ENCODE measurements at places on chromosomes 4 and X.
A peak's percentile ranks its signal among the peaks of the same experiment; 100 is the strongest.

DNA sequence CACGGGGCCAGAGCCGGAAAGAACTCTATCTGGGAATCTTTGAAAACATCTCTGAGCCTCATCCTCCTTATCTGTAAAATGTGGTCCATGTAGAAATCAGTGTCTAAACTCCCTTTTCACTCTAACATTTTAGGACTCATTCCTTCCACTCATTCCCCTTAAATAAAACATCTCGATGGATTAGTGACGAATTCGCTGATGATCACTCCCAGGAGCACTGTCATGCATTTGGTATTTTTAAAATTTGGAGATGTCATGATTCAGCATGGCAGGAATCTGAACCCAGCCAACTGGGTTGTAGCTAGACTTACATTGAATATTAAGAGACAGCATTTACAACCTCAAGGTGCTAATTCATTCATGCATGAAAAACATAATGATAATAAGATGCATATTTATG, 88.1 kb downstream of the SPANXN3 start:
- no peak overlapping the region for H3K4me3 ChIP-seq
- no peak for DNase-seq
- no peaks in the 10 kb centered on the region for H3K27me3 ChIP-seq
- no peak overlapping the region for H3K27ac ChIP-seq
- H3K4me1 ChIP-seq: no peaks in the 10 kb centered on the region
- H3K36me3 ChIP-seq: no peaks in the 10 kb centered on the region

GRCh38 chr4:69126024-69126423, 29.8 kb downstream of the UGT2B7 start:
- DNase-seq: no peak

DNA sequence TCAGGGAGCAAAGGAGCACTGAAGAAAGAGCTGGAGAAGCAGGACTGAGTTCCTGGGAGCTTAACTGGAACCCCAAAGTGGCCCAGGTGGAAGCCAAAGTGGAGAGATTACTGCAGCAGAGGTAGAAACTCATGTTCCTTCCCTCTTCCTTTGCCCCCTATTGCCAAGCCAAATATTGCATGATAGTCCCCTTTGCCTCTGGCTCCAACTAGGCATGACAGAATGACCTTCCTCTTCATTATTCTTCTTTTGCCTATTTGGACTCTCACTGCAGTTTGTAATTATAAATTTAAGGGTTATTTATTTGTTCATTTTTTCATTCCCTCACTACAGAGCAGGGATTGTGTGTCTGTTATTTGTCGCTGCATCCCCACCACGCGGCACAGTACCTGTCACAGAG, 22.1 kb upstream of the SPANXB1 start:
- DNase-seq: no peak
- H3K4me1 ChIP-seq: no peaks in the 10 kb centered on the region
- H3K27me3 ChIP-seq: no peaks in the 10 kb centered on the region
- no peak overlapping the region for H3K27ac ChIP-seq
- H3K36me3 ChIP-seq: no peaks in the 10 kb centered on the region
- H3K4me3 ChIP-seq: no peak overlapping the region

GRCh38 chrX:137342969-137343368, 223.0 kb upstream of the ZIC3 start:
- H3K4me3 ChIP-seq: no peak overlapping the region
- no peaks in the 10 kb centered on the region for H3K4me1 ChIP-seq
- no peak overlapping the region for H3K27ac ChIP-seq
- no peak for DNase-seq
- H3K27me3 ChIP-seq: no peaks in the 10 kb centered on the region

- no peaks in the 10 kb centered on the region for H3K4me1 ChIP-seq
- H3K36me3 ChIP-seq: no peaks in the 10 kb centered on the region
- DNase-seq: no peak
- no peak overlapping the region for H3K4me3 ChIP-seq
- no peaks in the 10 kb centered on the region for H3K27me3 ChIP-seq
Measured at GRCh38 chrX:17531500-17531899, 156.5 kb downstream of the NHS start.

DNA sequence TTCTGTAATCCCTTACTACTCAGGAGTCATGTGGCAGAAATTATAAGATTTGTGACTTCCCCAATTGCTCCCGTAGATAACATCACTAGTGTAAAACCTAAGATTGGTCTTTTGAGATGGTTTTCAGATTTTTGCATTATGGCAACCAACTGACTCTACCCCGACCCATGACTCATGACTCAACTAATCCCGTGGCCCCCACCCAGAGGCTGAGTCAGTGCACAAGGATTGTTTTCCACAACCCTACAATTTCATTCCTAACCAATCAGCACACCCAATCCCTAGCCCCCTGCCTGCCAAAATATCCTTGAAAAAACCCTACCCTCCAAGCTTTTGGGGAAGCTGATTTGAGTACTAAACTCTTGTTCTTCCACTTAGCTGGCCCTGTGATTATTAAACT, 109.4 kb upstream of the FAM9C start:
- H3K27ac ChIP-seq: no peak overlapping the region
- no peak overlapping the region for H3K4me3 ChIP-seq
- no peak for DNase-seq
- H3K36me3 ChIP-seq: no peaks in the 10 kb centered on the region
- no peaks in the 10 kb centered on the region for H3K4me1 ChIP-seq

DNA sequence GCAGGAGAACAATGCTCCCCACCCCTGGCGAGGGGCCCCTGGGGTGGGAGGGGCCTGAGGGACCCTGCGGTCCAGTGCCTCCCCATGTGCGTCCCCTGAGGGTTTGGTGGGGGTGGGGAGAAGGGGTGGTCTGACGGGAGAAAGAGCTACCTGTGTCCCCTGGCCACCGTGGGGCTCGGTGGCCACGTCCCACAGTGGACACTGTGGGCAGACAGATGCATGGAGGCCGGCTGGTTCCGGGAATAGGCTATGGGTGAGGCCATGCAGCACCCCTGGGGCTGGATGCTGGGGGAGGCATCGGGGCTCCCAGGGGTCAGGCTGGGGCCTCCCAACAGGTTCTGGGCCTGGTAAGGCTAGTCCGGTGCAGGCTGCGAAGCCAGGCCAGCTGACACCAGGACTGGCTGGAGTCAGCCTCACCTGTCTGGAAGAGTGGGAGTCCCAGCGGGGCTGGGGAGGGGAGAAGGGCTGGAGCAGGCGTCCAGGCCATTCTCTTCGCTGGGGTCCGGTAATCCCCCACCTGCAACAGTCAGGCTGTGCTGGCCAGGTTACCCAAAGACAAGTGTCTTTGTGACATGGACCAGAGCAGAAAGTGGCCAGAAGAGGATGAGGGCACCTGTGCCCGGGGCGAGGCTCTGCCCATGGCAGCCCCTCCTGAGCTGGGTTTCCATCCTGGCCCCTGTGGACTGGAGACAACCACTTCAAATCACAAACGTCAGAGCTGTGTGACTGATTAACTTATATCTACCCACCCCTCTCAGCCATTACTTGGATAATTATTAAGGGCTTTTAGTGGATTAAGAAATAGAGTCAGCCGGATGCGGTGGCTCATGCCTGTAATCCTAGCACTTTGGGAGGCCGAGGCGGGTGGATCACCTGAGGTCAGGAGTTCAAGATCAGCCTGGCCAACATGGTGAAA, 1.4 kb upstream of the FAM53A start:
- peak overlapping the region; percentile 70 for H3K27ac ChIP-seq
- H3K4me1 ChIP-seq: peaks cover 10% of the 10 kb centered on the region
- H3K27me3 ChIP-seq: no peaks in the 10 kb centered on the region
- H3K4me3 ChIP-seq: peak overlapping the region; percentile 64

- no peak for DNase-seq
- no peak overlapping the region for H3K27ac ChIP-seq
- no peaks in the 10 kb centered on the region for H3K36me3 ChIP-seq
- H3K4me3 ChIP-seq: no peak overlapping the region
- no peaks in the 10 kb centered on the region for H3K27me3 ChIP-seq
- H3K4me1 ChIP-seq: peaks cover 9% of the 10 kb centered on the region
Measured at GRCh38 chr4:88969271-88969670, 87.7 kb downstream of the FAM13A start.

DNA sequence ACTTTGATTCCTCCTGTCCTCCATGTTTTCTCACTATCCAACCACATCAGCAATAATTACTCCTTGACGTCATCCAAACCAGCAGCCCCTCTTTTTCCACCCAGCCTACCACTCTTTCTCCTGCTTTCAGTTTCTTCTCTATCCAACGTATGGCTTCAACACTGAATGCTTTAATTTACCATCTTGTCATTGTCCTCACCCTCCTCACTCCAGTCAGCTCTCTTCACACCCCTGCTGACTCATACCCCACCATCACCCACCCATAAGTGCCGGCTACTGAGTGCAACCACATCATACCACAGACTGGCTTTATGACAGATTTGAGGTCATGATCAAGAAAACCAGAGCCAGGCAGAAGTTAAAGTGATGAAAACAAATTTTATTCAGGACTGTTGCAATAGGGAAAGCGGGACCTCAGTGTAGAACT, 9.8 kb upstream of the ANXA5 start:
- no peak overlapping the region for H3K4me3 ChIP-seq
- H3K4me1 ChIP-seq: no peaks in the 10 kb centered on the region
- no peaks in the 10 kb centered on the region for H3K27me3 ChIP-seq
- no peak overlapping the region for H3K27ac ChIP-seq
- DNase-seq: no peak

GRCh38 chr4:78512357-78512920, 39.1 kb upstream of the ANXA3 start:
- no peaks in the 10 kb centered on the region for H3K4me1 ChIP-seq
- H3K27me3 ChIP-seq: no peaks in the 10 kb centered on the region
- H3K4me3 ChIP-seq: no peak overlapping the region
- no peak for DNase-seq

DNA sequence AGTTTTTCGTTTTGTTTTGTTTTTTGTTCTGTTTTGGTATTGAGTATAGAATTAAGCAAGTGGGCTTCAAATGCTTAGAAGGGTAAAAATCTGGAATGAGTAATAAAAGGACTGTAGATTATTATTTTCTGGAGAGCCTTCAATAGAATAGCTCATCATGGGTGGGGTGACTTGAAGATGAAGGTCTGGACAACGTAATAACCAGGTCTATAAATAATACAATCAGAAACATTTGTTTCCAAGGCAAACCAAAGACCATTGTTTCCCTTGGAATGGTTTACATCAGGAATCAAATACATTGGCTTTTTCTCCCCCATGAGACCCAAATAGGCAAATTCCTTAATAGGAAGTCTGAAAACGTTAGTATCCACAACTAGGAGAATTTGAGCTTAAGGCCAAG, 721.6 kb downstream of the RPA4 start:
- no peaks in the 10 kb centered on the region for H3K36me3 ChIP-seq
- H3K27me3 ChIP-seq: no peaks in the 10 kb centered on the region
- no peak overlapping the region for H3K4me3 ChIP-seq
- no peak for DNase-seq
- H3K27ac ChIP-seq: no peak overlapping the region

GRCh38 chrX:29746326-29746725, 469.0 kb upstream of the MAGEB2 start:
- no peak overlapping the region for H3K27ac ChIP-seq
- no peak overlapping the region for H3K4me3 ChIP-seq
- no peaks in the 10 kb centered on the region for H3K4me1 ChIP-seq
- no peaks in the 10 kb centered on the region for H3K36me3 ChIP-seq
- H3K27me3 ChIP-seq: no peaks in the 10 kb centered on the region
- DNase-seq: no peak

- peaks cover 7% of the 10 kb centered on the region for H3K36me3 ChIP-seq
Measured at GRCh38 chrX:30864383-30864785, 24.7 kb downstream of the TAB3 start.

DNA sequence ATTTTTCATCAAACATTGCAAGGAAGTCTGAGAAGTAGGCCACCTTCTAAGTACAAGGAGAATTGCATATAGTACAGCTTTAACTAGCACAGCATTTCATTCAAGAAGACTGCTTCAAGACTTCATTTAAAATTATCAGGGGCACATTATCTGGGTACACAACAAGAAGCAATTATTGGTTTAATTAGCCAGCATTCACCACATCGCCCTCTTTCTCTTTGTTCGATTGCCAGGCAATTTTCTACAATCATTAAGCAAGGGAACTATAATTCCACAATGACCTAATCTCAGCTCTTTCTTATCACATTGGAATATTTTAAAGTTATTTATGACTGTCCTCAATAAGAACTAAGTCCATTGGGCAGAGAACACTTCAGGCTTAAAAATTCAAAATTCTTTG, 1347.1 kb upstream of the PABPC4L start:
- no peaks in the 10 kb centered on the region for H3K4me1 ChIP-seq
- H3K27me3 ChIP-seq: no peaks in the 10 kb centered on the region
- H3K36me3 ChIP-seq: no peaks in the 10 kb centered on the region
- H3K4me3 ChIP-seq: no peak overlapping the region
- no peak for DNase-seq

DNA sequence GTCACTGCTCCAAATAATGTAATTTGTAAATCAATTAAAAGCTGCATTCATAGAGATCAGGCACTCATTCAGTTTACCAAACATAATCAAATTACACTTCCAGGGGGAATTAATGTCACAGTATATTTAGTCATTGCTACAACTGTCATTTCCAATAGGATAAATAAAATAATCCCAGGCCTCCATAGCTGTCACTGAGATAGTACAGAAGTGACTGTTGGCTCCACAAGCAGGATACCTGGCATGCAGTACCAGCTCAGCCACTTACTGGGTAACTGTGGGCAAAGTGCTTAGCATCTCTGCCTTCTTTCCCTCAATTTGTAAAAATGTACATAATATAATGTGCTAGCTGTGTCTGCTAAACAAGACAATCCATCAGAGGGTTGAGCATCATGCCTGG, 128.1 kb downstream of the CAMK2D start:
- peaks cover 59% of the 10 kb centered on the region for H3K4me1 ChIP-seq
- H3K27me3 ChIP-seq: no peaks in the 10 kb centered on the region
- H3K36me3 ChIP-seq: no peaks in the 10 kb centered on the region
- no peak for DNase-seq
- no peak overlapping the region for H3K4me3 ChIP-seq

DNA sequence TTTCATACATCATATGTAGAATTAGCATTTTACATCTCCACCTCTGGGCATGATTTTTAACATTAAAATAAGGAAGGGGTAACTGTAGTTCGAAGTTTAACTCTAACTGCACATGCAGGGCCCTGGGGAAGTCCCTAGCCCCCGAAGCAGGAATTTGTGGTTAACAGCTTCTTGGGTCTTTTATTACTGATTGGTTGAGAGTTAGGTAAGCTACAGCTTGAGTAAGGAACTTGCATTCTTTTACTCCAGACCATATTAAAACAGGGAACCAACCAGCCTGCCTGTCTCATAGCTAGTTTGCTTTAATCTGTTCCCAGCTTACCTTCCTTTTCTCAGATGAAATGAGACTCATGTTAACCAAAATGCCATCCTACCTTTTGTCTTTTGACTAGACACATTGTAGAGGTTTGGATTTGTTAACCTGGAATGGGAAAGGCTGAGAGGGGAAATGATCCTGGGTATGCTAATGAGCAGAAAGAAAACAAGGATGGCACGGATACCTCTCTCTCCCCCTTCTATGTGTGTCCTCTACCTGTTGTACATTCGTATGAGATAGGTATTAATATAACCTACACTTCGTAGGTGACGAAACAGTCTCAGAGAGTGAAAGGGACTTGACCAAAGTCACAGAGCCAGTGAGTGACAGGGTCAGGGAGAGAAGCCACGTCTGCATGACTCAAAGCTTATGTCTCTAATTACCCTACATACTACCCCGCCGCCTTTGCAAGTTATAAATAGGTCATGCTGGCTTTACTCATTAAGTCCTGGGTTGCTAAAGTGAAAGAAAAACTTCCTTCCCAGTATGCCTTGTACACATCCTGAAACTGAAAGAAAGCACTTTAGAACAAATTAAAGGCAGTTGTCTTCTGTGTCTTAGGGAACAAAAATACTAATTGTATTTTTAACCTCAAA, 119.5 kb upstream of the AFF2 start:
- H3K36me3 ChIP-seq: no peaks in the 10 kb centered on the region
- no peak overlapping the region for H3K27ac ChIP-seq
- H3K4me3 ChIP-seq: no peak overlapping the region
- no peak for DNase-seq

All from psoas muscle (tissue), 8 donors.